CD4-positive, alpha-beta T cell treated with Interleukin-6 for 4 hours (primary cell): ENCODE measurements at places on chromosomes 13 and 19.

- no peak for DNase-seq
Observed at GRCh38 chr19:7226739-7227138, 67.5 kb downstream of the INSR start.

- no peak for DNase-seq
Observed at GRCh38 chr19:18941628-18942354, 774 bp upstream of the HOMER3 start.

DNA sequence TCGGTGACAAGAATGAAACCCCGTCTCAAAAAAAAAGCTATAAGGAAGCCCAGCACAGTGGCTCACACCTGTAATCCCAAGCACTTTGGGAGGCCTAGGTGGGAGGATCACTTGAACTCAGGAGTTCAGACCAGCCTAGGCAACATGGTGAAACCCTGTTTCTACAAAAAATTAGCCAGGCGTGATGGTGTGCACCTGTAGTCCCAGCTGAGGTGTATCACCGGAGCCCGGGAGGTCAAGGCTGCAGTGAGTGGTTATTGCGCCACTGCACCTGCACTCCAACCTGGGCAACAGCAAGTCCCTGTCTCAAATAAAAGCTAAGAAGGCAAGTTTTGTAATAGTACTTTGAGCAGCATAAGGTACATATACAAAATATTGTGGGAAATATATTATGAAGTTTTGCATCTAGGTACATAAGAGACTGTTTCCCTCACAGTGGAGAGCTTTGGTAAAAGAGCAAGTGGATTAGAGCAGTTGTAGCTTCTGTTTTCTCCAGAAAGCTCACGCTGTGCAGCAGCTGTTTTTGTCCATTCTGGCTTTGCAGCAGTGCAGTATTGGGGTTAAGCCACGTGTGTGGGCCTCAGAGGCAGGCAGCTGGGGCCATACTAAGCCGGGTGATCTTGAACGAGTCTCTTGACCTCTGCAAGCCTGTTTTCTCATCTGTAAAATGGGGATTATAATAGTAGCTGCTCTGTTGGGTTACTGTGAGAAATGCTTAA, 35.4 kb downstream of the ARHGAP35 start:
- no peak for DNase-seq

DNA sequence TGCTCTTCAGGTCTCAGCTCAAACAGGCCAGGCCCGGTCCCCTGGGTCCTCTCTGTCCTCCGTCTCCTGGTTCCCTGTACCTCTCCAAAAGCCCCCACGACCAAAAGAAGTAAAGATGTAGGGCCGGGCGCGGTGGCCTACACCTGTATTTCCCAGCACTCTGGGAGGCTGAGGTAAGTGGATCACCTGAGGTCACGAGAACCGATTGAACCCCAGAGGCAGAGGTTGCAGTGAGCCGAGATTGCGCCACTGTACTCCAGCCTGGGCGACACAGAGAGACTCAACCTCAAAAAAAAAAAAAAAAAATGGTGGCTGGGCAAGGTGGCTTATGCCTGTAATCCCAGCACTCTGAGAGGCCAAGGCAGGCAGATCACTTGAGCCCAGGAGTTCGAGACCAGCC, 22.0 kb upstream of the BCL3 start:
- no peak for DNase-seq

DNA sequence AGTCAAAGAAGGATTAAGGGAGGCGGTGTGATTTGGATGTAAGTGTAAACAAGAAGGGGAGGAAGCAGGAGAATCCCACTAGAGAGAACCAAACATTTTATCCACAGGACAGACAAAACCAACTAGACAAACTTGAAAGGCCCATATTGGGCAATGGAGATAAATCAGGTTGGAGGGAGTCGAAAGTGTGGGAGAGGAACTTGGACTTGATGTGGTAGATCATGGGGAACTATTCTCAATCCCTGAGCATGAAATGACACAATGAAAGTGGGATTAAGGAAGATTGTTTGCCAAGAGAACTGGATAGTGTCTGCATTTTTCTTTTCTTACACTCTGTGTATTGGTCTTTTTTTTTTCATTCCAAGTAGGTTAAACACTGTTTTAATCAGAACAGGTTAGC, 17.9 kb downstream of the GPR183 start:
- no peak for DNase-seq

GRCh38 chr19:6101991-6102390, 8.3 kb downstream of the RFX2 start:
- DNase-seq, result no peak

GRCh38 chr19:11450570-11451326, 15.3 kb downstream of the PRKCSH start:
- DNase-seq, result no peak

GRCh38 chr19:703651-704446, 4.9 kb upstream of the PALM start:
- peak; percentile 46 for DNase-seq

- DNase-seq, result no peak
Observed at GRCh38 chr13:74930402-74931165, 551.4 kb downstream of the TBC1D4 start.

GRCh38 chr13:92379371-92379770, 847.2 kb upstream of the GPC6 start:
- DNase-seq, result no peak

DNA sequence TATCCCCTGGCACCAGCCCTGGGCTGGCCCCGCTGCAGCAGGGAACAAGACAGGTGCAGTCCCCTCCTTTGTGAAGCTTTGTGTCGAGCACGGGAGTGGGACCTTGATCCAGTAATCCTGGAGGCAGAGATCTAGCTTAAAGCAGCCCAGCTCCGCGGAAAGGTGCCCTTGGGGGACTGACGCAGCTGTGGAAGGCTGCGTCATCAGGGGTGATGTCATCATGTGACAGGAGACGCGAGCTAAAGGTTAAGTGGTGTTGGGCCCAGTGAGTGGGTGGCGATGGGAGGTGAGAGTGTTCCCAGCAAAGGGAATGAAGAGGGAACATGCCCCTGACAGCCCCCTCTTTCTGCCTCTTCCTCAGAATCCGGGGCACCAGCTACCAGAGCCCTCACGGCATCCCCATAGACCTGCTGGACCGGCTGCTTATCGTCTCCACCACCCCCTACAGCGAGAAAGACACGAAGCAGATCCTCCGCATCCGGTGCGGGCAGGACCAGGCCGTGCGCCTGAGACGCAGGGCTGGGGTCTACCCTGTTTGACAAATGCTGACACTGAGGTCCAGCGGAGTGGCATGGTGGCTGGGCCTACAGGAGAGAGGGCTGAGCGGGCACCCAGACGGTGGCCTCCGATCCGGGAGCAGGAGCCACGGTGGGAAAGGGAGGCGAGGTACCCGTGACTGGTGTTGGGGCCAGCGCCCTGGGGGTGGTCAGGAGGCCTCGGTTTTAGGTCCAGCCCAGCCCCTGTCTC, 2.6 kb downstream of the LHB start:
- no peak for DNase-seq

- DNase-seq, result no peak
Observed at GRCh38 chr19:16944626-16945363, 56.0 kb downstream of the F2RL3 start.

DNA sequence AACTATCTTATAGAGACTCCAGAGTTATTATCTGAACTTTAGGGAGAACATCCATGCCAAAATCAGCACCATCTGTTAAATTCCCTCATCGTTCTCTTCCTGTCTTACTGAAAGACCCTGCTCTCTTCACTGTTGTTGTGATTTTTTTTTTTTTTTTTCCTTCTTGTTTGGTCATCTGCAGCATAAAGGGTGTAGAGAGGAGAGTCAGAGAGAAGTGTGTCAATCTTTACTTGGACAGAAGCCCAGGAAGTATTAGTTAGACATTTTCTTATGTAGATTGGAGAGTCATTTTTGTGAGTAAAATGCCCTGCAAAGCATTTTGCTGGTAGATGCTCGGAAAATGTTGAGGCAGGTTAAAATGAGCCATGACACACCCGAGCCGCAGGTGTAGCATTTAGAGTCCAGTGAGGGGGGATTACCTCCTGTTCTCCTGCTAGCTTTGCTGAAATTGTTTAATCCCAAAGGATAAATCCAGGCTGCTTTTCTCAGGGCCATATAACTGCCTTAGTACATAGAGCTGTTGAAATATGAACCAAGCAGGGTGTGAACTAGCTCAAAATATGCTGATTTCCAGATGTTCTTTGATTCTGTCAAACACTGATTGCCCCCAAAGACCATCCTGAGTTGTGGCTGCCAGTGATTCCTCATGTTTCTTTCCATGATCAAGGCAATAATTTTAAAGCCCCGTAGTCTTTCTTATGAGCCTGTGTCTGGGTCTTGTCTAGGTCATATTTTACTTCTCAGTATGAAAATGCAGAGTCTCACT, 143.5 kb downstream of the DCT start:
- no peak for DNase-seq

DNA sequence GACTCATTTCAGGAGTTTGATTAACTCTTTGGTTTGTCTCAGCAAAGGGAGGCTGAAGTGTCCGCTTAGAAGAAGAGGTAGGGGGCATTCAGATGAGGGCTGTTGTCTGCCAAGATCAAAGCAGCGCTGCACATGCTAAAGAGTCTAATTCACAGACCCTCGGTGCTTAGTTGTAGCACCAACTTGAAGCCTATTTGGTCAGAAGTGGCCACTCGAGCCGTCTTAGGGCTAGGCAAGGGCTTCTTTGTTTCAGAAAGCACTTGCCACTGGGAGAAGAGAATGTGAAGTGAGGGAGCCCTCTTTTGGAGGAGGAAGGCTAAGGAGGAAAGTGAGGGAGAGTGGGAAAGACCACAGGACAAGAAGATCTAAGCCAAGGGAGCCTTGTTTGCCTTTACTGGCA, 313.4 kb upstream of the TMTC4 start:
- no peak for DNase-seq

GRCh38 chr19:18000915-18001776, 6.8 kb upstream of the ARRDC2 start:
- DNase-seq, result peak; percentile 96

DNA sequence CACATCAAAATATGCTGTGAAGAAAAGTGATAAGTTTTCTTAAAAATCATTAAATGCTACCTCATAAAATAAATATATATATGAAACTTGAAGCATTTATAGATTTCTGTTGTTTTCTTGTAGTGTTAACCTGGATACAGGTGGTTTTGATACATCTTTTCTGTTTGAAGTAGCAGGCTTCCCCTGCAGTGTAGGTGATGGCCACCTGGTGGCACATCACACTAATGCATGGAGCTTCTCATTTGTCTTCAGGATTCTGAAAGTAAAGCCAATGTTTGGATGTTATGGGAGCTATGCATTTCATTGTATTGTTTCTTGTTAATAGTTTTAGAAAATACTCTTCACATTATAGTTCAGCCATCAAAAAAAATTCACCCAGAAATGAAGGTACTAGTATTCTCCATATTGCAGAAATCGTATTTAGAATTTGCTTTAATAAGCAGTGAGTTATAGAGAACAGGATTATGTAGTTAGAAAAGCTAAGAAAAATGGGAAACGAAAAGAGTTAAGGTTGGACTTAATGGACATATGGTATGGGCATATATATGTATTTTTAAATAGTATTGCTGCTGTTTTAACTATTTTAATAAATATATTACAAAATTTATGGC, 18.7 kb downstream of the GPR180 start:
- DNase-seq, result peak; percentile 28

DNA sequence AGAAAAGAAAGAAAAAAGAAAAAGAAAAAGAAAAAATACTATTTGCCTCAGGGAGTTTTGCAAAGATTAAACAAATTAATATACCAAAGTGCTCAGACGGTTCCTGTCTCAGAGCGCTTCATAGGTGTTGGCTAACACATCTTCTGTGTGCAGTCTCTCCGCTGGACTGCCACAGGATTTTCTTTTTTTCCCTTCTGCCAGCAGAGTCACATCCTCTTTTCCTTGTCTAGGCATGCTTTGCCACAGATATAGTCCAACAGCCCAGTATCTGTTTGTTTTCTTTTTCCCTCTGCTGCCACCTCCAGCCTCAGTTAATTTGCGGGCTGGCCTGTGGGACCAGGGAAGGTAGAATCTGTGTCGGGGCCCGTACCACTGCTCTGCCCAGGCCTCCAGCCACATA, 3.4 kb upstream of the URAD start:
- no peak for DNase-seq

GRCh38 chr13:20501120-20501519, 24.5 kb downstream of the CRYL1 start:
- no peak for DNase-seq

GRCh38 chr13:67438465-67438864, 208.3 kb upstream of the PCDH9 start:
- no peak for DNase-seq

DNA sequence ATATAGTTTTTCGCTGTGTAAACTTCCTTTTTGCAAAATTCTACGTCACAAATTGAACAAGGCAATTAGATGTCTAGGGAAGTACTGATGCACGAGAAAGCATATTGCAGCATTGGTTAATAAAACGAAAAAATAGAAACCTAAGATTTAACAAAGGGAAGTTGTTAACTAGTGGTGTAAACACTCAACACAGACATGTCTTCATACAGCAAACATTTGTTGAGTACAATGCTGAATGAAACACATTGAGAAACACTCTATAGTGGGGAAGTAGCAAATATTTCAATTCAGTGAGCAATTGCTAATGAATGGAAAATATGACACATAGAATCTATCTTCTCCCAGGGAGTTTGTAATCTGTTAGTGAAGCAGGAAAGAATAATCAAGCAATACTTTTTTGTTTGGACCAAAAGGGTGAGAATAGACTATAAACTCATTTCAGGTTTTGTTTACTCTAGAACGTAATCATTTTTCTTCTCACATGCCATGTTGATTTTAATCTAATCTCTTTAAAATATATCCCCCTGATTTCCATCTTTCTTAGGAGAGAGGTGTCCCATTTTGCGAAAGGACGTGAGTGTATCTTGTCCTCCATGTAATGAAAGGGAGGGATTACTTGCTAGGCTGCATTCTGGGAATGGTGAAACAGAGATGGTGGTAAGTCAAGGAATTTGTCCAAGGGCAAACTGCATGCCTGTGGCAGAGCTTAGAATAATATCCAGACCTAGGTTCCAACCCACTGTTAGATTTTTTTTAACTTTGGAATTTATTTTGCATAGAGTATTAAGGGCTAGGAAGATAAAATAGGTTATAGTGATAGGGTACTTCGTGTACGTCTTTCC, 1.7 kb upstream of the ANKRD10 start:
- no peak for DNase-seq

- no peak for DNase-seq
Observed at GRCh38 chr19:28539759-28540158, 673.2 kb downstream of the UQCRFS1 start.

DNA sequence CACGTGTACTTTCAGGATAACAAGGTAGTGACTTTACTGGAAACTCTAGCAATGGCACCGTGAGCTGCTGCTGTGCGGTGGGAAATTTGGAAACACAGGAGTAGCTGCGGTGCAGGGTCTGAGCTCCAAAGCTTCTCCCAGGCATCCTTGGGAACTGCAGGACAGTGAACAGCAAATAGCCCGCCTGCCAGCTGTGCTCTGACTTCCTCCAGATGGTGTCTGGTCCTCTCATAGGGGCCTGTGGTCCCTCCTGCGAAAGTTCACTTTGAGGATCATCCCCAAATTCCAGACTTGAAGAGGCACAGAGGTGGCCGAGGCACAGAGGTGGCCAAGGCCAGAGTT, 287.3 kb upstream of the MAB21L1 start:
- DNase-seq, result no peak

DNA sequence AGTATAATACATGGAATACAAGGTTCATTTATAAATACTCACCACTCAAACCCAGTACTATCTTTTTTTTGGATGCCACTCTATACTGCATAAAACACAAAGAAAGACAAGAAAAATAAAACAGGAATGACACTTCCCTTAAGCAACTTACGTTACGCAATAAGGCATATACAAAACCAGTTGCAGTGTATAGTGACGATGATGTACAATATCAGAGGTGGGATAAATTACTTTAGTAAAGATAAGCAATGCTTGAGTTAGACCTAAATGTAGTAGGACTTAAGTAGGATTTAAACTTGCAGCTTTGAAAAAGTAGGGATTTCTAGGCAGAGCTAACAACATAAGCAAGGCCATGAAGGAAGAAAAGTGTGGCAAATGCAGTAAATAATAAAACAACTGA, 374.9 kb downstream of the SPRY2 start:
- no peak for DNase-seq
